ENCODE measurements at places on chromosomes 3 and 15.

- no peak for DNase-seq
Measured at GRCh38 chr3:80307844-80308243, 540.0 kb upstream of the ROBO1 start.

- DNase-seq: no peak
Measured at GRCh38 chr15:48887144-48887543, 9.2 kb downstream of the EID1 start.

DNA sequence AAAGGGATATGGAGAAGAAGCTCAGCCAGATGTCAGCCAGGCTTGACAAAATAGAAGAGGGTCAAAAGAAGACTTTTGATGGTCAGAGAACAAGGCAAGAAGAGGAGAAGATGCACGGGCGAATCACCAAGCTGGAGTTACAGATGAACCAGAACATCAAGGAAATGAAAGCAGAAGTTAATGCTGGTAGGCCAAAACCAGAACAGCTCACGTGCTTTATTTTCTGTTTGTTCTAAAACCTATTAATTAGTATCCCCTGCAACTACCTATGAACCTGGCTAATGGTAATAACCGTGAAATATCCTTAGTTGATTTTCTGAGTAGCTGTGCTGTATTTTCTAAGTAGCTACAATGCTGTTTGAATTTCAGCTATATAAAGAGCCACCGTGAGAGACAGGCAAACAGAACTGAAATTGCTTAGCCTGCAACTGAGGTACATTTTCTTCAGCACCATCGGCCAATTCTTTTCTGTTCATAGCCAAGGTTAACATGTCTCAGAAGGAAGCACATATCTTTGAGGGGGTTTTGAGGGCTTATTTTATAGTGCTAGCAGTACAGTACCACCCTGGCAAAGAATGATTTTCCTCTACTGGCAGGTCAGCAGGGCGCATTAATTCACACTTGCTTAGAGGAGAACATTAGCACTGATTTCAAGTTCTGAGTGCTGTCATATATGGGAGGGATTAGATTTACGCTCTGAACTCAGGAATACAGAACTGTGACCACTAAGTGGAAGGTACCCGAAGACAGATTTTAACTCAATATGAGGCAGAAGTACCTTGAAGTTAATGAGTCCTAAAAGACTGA, 78.9 kb downstream of the FAM81A start:
- no peak for DNase-seq

- peak; percentile 55 for DNase-seq
Measured at GRCh38 chr15:43249699-43250203, 17.0 kb downstream of the TGM5 start.

- no peak for DNase-seq
Measured at GRCh38 chr3:174955513-174956016, 96.4 kb downstream of the NAALADL2 start.

DNA sequence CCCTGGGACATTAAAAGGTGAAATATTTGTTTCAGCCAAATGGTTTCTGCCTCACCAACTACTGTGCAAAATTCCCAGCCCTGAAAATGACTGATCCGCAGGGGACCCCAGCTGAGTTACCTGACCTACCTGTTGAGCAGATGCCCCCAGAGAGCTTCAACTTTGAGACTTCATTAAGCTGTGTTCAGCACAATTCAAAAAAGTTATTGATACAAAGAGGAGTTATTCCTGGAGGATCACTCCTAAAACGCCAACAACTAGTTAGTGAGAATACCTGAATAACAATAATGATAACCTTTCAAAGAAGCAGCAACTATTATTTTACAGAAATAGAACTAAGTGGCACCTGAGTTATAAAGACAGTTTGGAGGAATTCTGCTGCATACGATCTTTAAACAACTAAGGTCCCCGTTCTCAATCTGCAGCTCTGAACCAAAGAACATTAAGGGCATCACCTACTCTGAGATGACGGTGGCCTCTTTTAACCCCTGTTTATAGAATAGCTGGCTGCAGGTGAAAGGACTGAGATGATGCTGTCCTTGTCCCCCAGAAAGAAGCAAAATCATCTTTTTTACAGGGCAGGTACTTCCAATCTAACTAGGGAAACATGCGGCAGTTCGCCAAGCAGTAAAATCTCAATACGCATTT, 659 bp downstream of the GADL1 start:
- no peak for DNase-seq

- DNase-seq: no peak
Measured at GRCh38 chr15:73034221-73034620, 18.0 kb upstream of the NEO1 start.

- DNase-seq: no peak
Measured at GRCh38 chr3:120506076-120506827, 55.5 kb upstream of the FSTL1 start.

- no peak for DNase-seq
Measured at GRCh38 chr15:69793431-69793780, 304.3 kb downstream of the TLE3 start.

DNA sequence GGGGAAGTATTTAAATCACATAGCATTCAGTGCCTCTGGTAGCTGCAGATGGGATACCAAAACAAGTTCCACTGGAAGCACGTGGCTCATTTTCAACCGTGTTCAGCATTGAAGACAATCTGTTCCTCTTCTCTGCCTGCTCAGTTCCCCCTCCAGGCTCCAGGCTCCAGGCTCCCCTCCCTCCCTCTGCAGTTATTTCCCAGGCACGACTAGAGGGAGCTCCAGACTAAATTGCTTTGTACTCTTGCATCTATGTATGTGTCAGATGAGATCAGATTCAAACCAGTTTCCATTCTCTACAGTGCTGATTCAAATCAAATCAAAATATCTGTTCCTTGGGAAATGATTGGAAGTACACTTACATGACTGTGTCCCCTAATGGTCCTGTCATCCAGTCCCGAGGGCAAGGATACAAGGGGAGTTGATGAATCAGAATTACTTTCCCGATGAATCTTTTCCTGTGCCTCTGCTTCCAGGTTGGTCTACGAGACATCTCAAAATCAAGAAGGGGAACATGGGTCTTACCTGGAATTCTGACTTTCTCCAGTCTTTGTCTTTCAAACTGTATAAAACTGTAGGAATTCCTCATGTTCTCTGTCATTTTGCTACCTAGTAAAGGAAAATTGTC, 600.5 kb downstream of the EDEM1 start:
- no peak for DNase-seq

DNA sequence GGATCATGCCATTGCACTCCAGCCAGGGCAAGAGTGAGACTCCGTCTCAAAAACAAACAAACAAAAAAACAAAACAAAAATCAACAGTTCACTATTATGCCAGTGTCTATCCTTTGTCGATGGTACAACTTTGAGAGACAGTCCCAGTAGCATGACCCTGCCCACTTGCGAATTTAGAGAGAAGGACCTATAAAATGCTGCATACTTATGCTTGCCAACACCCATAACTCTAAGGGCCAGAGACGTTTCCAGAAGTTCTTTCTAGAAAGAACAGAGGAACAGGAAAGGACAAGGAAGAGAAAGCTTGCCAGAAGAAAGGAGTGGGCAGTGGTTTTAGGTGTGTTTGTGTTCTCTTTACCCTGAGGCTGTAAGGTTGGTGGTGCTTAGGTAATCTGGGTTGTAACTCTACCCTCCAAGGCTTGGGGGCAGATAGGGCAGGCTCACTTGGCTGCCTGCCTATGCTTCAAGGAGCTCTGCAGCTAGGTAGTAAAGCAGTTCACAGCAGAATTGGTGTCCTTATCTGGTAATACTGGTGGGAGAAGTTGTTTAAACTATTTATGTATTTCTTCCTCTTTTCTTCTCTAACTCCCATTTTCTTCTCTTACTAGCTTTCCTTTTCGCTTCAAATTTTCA, 50.6 kb upstream of the SPPL2A start:
- no peak for DNase-seq

GRCh38 chr15:45320581-45321205, 57.7 kb downstream of the GATM start:
- no peak for DNase-seq

GRCh38 chr15:41892621-41893421, 1.0 kb downstream of the SPTBN5 start:
- no peak for DNase-seq

- DNase-seq: no peak
Measured at GRCh38 chr3:37920156-37920699, 58.5 kb downstream of the CTDSPL start.

GRCh38 chr15:79572691-79573404, 140.7 kb downstream of the MINAR1 start:
- no peak for DNase-seq

GRCh38 chr3:193030276-193030675, 112.6 kb upstream of the MB21D2 start:
- no peak for DNase-seq

DNA sequence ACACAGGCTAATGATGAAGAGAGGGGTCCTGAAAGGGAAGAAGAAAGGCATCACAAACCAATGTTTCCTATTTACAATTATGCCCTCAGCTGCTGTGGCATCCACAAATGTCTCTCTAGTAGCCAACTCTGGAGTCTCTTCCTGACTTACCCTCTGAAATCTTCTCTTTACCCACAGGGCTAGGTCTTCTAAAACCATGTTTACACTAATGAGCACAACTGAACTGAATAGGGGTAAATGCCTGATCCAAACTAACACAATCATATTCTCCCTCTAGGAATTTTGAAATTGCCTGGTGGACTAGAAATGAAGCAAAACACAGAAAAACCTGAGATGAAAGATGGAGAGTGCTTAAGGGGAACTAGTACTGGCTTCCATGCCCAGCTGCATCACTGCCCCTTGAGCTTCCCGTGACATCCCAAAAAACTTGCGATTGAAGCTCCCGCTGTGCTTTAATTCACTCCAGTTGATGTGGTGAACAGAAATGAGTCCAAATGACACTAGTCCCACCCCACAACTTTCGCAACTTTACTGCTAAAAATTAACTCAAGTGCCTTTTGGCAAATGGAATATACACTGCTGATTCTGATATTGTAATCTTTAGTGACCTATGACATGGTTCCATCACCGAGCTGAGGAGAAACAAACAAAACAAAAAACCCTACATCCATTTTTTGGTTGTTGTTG, 32.8 kb downstream of the CFAP20DC start:
- DNase-seq: no peak

DNA sequence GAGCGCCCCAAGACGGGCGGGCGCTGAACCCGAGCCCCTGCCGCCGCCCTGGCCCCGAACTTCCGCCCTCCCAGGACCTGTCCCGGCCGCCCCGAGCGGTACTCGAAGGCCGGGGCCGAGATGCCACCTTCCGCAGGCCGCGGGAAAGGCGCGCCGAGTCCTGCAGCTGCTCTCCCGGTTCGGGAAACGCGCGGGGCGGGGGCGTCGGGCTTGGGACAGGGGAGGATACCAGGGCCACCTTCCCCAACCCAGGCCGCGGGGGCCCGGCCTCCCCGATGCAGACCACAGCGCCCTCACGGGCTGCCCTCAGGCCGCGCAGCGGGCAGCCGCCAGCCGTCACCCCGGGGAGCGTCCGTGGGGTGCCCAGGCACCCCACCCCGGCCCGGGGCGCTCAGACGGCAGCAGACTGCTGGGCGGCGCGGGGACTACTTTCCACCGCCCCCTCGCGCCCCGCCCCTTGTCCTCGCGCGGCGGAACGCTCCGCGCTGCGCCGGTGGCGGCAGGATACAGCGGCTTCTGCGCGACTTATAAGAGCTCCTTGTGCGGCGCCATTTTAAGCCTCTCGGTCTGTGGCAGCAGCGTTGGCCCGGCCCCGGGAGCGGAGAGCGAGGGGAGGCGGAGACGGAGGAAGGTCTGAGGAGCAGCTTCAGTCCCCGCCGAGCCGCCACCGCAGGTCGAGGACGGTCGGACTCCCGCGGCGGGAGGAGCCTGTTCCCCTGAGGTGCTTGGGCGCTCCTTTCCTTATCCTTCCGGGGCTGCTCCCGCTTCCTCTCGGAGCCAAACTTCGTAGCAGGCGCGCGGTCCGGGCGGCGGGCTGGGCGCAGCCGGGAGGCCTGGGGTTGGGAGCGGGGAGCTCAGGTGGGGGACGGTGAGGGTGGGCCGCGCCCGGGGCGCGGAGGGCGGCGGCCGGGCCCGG, at the start of gene CTNNB1:
CTNNB1 (plus strand) TSS at position 556 of the 916 bp plus-strand sequence. CDS start 24,564 bp downstream, outside the sequence.
- DNase-seq: peak; percentile 75

DNA sequence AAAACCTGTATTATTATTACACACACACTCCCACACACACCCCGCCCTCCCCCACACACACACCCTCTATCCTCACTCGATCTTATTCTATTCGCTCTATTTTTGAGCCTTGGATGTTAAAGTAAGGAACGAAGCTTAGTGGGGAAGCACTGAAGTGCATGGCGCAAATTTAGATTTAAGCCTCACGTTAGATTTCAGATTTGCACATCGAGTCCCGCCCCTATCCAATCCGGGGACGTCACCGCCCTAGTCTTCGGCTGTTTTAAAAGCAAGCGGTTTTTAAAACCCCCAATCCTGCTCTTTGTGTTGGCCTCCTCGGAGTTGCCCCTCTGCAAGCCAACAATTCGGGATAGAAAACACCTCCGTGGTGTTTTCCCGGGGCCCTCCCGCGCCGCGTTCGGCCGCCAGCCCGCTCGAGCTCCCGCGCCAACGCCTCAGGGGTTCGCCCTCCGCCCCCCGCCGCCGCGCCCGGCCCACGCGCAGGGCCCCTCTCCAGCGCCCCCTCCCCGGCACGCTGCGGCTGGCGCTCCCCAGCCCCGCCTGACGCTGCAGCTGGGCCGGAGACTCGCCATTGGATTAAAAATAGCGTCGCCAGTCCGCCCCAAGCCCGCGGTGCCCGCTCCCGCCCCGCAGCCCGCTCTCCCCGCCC, at the start of gene USP13:
USP13 (plus strand) TSS at position 594 of the 649 bp plus-strand sequence. CDS start 186 bp downstream, outside the sequence.
- peak; percentile 62 for DNase-seq

GRCh38 chr15:94692710-94693109, 461.3 kb downstream of the MCTP2 start:
- DNase-seq: no peak

- no peak for DNase-seq
Measured at GRCh38 chr3:189305412-189305811, 133.6 kb downstream of the TPRG1 start.

- DNase-seq: no peak
Measured at GRCh38 chr3:66198437-66199088, 22.2 kb upstream of the SLC25A26 start.

- DNase-seq: no peak
Measured at GRCh38 chr15:88043396-88043795, 213.1 kb downstream of the NTRK3 start.

- DNase-seq: no peak
Measured at GRCh38 chr3:17430582-17430981, 311.8 kb downstream of the TBC1D5 start.

DNA sequence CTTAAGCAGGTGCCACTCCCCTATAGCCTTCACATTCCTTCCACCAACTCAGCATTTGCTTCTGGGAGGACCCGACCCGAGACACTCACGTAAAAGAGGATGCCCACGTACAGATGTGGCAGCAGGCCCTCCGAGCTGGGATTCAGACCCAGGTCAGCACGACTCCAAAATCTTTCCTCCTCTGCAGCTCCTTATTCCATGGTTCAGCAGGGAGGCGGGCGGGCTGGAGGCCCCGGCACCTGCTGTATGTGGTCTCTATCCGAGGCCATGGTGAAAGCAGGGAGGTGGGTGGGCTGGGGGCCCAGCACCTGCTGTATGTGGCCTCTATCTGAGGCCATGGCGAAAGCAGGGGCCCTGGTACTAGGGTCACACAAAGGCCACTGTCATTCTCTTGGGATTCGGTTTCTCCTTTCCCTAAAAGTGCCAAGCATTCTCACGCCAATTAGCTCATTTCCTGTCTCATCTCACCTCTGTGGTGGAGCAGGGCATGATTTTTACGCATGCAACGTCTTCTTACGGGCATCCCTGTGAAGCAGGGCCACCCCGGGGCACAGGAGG, 5.9 kb upstream of the MUC4 start:
- DNase-seq: no peak
